NCI-H524 (cell line): ENCODE measurements at places on chromosomes 2 and 18.

DNA sequence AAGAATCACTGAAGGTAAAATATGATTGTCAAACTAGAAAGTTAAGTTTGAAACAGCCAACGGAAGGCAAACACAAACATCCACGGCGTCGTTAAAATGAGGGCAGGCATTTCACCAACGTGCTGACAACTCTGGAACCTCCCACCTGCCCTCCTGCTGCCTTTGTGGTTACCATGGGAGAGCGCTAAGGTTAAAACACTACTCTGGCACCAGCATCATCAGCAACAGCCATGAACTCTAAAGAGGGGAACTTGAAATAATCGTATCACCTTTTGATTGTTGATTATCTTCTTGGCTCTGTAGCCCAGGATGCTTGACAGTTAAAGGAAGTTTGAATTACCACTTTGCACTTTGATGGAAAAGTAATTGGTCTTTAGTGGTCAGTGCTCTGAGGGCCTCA lies 34.7 kb downstream of the CYB5A start:
- DNase-seq = no peak

DNA sequence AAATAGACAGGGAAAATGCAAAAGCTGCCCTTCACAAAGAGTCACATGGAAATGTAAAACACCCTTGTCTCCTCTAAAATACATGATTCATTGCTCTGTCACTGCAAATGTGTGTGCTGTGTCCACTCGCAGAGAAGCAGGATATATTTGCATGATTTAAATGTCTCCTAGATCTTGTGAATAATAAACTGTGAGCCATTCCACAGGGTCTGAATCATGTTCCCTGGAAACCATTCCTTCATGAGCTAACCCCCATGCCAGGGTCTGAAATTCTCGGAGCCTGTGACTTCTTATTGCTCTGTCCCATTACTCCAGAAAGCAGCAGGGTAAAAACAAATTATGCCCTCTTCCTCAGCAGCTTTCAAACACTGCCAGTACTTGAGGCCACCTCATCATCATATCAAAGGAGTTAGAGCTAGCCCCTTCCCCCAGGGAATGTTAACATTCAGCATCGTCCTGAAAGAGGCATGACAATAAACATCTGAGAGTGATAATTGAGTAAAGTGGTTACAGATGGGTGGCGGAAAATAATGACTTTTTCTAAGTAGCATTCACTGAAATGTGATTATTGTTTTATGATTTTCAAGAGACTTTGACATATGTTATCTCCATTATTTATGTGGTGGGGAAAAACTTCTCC lies 11.7 kb upstream of the CNGA3 start:
- peak; percentile 45 for DNase-seq

DNA sequence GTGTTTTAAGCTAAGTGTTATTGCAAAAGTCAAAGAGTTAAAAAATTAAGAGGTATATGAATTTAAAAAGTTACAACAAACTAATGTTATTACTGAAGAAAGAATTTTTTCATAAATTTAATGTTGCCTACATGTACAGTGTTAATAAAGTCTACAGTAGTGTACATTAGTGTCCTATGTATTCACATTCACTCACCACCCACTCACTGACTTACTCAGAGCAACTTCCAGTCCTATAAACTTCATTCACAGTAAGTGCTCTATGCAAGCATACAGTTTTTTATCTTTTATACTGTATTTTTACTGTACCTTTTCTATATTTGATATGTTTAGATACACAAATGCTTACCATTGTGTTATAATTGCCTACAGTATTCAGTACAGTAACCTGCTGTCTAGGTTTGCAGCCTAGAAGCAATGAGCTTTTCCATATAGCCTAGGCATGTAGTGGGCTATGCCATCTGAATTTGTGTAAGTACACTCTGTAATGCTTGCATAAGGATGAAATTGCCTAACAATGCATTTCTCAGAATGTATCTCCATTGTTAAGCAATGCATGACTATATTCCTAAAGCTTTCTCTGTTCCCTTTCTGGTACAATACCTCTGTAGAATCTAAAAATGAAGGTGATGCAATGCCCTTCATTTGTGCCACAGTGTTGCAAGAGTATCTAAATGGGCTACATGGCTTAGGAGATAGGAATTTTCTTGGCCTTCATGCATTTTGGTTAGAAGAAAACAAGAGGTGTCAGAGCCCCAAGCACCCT lies 370.8 kb upstream of the NT5C1B start:
- DNase-seq = no peak

GRCh38 chr2:182020286-182021070 lies 34.8 kb downstream of the PPP1R1C start:
- no peak for DNase-seq

DNA sequence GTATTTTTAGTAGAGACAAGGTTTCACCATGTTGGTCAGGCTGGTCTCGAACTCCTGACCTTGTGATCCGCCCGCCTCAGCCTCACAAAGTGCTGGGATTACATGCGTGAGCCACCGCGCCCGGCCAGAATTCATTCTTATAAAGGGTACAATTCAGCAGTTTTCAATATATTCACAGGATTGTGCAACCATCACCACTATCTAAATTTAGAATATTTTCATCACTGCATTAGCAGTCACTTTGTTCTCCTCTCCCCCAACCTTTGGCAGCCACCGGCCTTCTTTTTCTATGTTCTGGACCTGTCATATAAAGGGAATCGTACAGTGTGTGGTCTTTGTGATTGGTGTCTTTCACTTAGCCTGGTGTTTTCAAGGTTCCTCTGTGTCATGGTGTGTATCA lies 40.7 kb downstream of the TCF7L1 start:
- no peak for DNase-seq

- DNase-seq = no peak
Observed at GRCh38 chr2:7061450-7061789, 144.2 kb downstream of the RNF144A start.

- no peak for DNase-seq
Observed at GRCh38 chr2:138757384-138757783, 22.8 kb downstream of the NXPH2 start.

DNA sequence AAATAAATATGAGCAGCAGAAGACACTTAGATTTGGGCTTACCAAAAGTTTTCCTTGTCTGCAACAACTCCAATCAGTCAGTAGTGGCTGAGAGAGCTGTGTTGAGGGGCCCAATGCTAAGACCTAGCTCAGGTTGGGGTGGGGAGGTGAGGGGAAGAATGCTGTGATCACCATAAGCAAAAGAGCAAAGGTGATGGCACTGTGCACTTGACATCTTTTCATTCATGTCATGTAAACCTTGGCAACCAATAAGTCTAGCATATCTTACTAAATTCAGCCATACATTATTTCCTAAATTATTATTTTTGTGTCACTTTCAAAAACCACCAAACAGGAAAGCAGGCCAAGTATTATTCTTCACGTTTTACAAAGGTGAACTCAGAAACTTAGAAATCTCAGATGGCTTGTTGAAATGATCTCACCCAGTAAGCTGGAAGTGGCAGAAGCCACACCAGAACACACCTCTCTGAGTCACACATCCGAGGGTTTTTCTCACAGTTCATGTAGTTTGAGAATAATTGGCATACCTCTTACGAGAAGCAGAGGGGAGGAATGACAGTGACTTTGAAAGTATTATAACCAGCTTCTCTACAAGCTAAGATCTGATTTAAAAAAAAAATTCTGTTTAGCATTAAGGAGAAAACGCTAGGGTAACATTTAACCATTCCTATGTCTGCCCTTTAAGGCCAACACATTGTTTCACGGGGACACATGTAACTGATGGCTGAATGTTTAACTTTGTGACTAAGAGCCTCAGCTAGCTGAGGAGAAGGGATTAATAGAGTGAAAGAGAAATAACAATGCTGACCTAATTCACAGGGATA lies 43.3 kb upstream of the SETBP1 start:
- no peak for DNase-seq

DNA sequence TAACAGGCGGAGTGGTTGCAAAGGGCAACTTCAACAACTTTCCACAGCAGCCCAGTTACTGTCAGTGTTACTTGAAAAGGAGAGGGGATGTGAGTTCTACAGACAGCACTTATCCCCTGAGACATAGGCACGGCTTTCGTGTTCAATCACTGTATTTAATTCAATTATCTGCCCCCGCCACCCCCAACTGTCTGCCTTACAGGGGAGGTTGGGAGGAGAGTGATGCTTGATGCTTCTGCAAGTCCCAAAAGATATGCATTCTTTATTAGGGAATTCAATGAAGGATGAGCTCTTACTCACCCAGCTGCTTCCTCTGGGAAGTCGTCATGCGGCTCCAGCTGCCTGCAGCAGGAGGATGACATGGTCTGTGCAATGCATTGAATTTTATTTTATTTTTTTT lies 639.9 kb downstream of the DCC start:
- no peak for DNase-seq

- DNase-seq = no peak
Observed at GRCh38 chr2:215431290-215431689, 4.6 kb downstream of the FN1 start.

DNA sequence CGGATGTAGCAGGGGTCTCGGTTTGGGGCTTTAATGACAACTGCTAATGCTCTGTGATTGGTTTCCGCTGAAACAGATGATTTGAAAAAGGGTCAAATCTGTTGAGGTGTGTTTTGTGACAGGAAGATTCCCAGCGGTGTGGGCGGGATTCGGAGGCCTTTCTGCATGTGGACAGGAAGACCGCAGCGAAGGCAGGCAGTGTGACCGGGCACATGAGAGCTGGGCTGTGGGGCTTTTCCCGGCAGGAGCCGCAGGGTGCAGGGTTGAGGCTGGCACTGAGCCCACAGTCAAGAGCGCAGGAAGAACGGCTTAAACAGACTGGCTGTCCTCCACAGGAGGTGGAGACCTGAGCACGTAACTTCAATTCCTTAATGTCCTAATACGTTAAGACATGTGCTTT lies 180.0 kb upstream of the TPO start:
- no peak for DNase-seq

- DNase-seq = no peak
Observed at GRCh38 chr18:63022429-63023022, 297.0 kb downstream of the BCL2 start.

DNA sequence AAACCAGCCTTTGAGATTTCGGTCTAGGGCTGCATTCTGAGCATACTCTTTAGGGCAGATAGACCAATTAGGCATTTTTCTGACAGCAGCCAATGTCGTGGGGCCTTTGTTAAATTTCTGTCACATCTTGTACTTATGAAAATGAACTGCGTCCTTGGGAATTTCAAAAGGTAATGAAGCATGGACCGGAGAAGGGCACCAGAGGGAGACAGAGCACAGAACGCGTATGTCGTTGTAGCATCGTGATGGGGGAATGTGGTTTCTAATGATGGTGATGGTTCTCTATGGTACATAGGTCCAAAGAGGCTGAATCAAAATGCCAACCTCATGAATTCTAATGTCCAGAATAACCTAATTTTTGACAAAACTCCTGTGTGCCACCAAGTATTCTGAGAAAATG lies 483.9 kb upstream of the CRIM1 start:
- DNase-seq = peak; percentile 68

DNA sequence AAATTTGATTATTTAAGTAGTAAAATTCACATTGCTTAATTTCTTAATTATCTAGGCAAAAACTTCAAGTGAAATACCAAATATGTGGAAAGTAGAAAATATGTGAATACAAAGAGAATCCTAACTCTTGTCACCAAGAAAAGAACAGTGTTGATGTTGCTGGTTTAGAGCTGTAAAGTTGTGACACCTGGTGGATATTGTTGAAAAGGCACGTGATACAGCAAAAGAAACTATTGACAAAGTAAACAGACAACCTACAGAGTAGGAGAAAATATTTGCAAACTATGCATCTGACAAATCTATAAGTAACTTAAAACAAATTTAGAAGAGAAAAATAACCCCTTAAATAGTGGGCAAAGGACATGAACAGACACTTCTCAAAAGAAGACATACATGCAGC lies 25.6 kb upstream of the ZC3H15 start:
- DNase-seq = peak; percentile 3

- peak; percentile 75 for DNase-seq
Observed at GRCh38 chr2:152222975-152223637, 47.5 kb upstream of the STAM2 start.

DNA sequence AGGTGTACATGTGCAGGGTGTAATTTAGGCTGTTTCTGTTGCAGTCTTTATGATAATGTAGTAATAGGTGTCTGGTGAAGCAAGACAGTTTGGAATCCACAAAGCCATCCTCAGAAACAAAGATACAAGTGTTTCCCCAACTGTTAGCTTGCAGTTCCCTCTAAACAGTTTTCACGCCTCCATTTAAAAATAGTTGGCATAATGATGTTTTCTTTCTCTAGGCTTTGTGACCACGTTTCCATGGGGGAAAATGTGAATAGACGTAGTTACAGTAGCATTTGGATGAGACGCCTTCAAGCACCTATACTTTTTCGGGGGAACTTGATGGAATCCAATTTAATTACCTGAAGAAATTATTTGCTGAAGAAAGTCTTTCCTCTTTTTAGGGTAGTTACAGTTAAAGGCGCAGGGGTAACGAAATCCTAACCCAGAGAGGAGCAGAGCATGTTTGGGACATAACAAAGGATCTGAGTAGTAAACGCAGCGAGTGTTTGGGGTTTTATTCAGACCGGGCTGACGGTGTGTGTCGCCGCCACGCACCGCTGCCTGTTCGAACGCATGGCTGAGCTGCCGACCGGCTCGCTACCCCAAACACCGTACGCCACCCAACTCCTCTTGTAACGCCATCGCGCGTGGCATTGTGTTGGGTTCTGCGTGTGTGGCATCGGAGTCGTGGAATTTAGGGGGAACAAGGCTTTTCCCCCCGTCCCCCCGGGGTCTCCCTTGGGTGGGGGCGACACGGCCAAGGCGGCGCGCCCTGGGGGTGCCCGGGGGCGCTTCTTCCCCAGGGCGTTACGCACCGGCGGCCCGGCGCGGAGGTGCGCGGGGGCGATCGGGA lies 681 bp upstream of the NRP2 start:
- no peak for DNase-seq

DNA sequence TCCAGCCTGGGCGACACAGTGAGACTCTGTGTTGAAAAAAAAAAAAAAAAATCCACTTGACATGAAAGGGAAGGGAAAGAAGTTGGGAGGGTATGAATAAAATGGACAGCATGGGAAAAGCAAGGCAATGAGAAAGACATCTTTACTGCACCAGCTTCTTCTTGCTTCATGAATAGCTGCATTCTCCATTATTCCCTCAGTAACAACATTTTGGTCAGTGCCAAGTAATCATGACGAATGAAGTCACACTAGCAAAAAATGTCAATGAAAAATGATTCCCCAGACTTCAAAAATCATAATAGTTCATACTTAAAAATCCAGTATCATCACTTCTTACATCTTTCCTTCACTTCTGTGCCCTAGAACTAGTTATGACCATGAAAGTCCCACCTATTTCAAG lies 30.4 kb downstream of the ADAM17 start:
- no peak for DNase-seq

DNA sequence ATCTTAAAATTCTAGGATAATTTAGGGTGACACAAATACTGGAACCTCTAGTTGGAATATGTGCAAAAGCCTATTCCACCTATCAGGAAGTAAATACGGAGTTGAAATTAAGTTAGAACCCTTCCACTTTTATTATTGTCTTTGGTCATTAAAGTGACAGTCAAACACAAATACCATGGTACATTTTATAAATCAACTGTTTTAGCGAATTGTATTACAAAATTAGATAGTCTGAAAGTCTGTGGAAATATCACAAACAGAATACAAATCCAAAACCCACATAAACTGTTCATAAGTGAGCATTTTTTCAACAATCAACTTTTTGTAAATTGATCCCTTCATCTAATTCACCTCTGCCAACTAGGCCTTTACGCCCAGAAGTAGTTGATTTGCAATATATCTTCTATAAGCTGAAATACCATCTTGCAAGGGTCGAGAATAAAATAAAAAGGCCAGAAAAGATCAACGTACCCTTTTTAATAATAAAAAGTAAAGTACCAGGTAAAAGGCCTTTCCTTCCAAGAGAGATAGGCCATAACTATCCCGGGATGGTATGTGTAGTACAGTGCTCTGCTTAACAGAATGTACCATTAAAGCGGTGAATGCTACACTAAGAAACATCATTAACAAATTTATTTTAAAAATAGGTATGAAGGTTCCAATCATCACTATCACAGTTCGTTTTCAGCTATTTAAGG lies 1.3 kb downstream of the USP34 start:
- no peak for DNase-seq
